ENCODE measurements at places on chromosomes 2 and 18.

DNA sequence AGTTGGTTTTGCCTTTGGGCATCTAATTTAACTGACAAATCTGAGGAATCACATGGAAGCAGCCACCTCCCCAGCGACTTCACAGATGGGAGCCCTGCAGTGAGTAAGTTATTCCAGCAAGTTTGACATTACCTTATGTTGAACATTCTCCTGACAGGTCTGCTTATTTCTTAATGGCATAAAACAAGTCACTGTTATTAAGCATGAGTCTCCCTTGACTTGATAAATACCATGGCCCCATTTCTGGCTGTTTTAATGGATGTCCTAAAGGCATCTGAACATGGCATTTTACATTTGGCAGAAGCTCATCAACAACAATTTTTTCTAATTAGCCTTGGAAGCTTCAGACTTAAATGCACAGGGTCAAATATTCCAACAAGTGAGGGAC, 92.6 kb upstream of the CREB1 start:
- DNase-seq, result no peak

- DNase-seq, result no peak
Measured at GRCh38 chr2:155309483-155309882, 611.0 kb downstream of the KCNJ3 start.

DNA sequence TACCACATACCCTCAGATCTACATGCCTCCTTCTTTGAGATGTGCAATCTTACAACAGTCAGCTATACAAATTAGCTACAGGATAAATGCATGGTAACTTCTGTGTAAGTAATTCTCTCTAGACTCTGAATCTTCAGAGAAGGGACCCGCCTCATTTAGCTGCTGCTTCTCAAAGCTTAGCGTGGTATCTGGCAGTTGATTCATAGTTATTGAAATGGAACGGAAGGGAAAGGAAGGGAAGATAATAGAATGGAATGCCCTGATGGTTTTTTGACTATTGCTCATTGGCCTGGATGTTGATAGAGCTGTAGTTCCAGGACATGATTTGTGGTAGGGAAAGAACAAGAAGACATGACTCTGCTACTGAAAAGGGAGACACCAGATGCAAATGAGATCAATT, 498.1 kb upstream of the CRIM1 start:
- DNase-seq, result no peak

- DNase-seq, result no peak
Measured at GRCh38 chr18:63683152-63683551, 19.6 kb upstream of the SERPINB11 start.

GRCh38 chr2:214801768-214802397, 7.6 kb downstream of the BARD1 start:
- DNase-seq, result no peak

GRCh38 chr2:12303181-12304030, 413.3 kb upstream of the TRIB2 start:
- DNase-seq, result no peak

Measured in cortex of kidney (tissue), 1 donor.